ENCODE measurements at places on chromosomes 6 and 20. TPM values are rescaled to one million over a fixed set of nuclear protein-coding genes. Genes with fewer than 3 reads are reported as not detected.

Gene SNAP25
- not detected for total RNA-seq

Gene TCF19
- 13.9 TPM for total RNA-seq

Gene OOEP
- not detected for total RNA-seq

GRCh38 chr6:110491644-110492317 is 15.4 kb upstream of the SLC22A16 start:
- no peaks in the 10 kb centered on the region for H3K36me3 ChIP-seq
- H3K4me3 ChIP-seq, result no peak overlapping the region
- H3K27me3 ChIP-seq, result no peaks in the 10 kb centered on the region

DNA sequence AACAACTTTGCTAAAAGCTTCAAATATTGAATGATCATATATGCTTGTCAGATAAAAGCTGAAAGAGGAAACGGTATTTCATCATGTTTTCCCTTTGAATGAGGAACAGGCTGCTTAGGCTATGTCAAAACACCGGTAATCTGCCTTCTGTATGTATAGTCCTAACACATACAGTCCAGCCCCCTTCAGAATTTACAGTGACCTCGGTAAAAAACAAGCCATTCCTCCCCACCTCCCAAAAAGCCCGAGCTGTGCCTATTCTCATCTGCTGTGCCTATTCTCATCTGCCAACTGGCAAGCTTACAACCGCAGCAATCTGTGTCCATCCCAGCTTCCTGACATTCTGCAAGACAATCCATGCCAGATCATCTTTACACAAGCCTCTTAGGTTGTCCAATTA is 26.8 kb upstream of the UBE2J1 start:
- no peak overlapping the region for H3K27ac ChIP-seq
- H3K4me1 ChIP-seq, result no peaks in the 10 kb centered on the region
- peak; percentile 47 for DNase-seq
- no peak overlapping the region for H3K4me3 ChIP-seq
- no peaks in the 10 kb centered on the region for H3K27me3 ChIP-seq
- H3K36me3 ChIP-seq, result no peaks in the 10 kb centered on the region

DNA sequence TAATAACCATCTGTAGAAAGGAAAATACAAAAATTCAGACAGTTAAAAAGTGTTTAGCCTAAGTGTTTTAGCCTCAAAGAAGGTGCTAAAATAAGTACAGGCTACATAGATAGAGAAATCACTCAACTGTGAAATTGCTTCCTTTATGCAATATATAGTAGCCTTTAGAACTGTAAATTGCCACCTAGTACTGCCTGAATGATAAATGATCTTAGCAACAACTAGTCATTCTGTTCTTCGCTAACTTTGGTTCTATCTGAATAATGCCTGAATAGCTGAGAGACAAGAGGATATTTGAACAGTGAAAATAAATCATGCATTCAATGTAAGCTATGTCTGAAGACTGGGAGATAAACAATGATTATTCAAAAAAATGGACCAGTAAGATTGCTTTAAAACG is 603.3 kb upstream of the PTCHD4 start:
- no peaks in the 10 kb centered on the region for H3K27me3 ChIP-seq
- H3K27ac ChIP-seq, result no peak overlapping the region
- no peak overlapping the region for H3K4me3 ChIP-seq
- peak; percentile 52 for DNase-seq
- peaks cover 23% of the 10 kb centered on the region for H3K4me1 ChIP-seq

DNA sequence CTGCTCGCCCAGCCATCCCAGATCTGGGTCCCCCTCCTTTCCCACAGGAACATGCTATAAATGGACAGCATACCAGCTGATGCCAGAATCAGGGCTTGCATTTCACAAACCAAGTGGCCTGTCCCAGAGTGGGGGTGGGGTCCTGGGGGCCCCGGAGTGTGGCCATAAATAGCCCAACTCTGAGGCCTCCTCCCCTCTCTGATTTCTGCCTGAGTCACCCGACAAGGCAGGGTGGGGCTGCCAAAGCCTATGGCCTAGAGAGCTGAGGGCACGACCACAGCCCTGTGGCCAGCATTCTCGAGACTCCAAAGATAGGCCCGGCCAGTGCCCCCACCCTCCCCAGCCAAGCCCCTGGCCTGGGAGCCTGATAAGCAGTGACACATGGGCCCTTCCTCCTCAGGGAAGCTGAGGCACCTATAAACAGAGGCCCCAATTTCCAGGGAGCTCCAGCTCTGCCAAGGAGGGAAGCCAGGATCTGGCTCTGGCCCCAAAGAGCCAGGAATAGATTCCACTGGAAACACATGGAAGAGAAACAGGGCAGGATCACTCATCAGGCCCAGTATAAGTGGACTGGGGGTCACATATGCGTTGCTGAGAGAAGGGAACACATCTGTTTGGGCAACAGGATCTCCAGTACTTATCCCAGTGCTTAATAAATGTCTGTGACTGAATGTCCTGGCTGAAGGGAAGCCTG is 20.3 kb downstream of the SNTA1 start:
- no peak overlapping the region for H3K4me3 ChIP-seq
- DNase-seq, result no peak
- no peak overlapping the region for H3K27ac ChIP-seq
- H3K4me1 ChIP-seq, result no peaks in the 10 kb centered on the region
- H3K36me3 ChIP-seq, result 0 out of 2 replicates have a peak, but pooled peaks cover 6% of the 10 kb centered on the region
- H3K27me3 ChIP-seq, result no peaks in the 10 kb centered on the region

GRCh38 chr6:12058172-12058961 is 46.3 kb downstream of the HIVEP1 start:
- H3K36me3 ChIP-seq, result no peaks in the 10 kb centered on the region
- peak overlapping the region; percentile 14 for H3K4me3 ChIP-seq
- no peaks in the 10 kb centered on the region for H3K27me3 ChIP-seq

DNA sequence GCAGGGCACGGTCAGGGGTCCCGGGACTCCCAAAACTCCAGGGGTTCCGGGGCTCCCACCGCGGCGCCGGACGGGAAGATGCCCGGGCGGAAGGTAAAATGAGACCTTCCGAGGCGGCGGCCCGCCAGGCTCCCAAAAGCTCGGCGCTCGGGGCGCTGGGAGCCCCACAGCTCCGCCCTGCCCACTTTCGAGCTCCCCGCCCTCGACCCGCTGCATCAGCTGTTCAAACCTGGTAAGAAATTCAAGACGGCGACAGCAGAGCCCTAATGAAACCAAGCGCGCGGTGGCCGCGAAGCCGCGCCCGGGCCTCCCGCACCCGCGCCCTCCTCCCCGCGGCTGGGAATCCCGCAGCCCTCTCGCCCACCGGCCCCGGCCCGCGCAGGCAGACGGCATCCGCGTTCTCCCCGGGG is 369 bp downstream of the SLC4A11 start:
- peak; percentile 86 for DNase-seq
- no peak overlapping the region for H3K27ac ChIP-seq
- peaks cover 14% of the 10 kb centered on the region for H3K4me1 ChIP-seq
- no peaks in the 10 kb centered on the region for H3K36me3 ChIP-seq

GRCh38 chr6:105227295-105227767 is 47.5 kb upstream of the POPDC3 start:
- H3K36me3 ChIP-seq, result no peaks in the 10 kb centered on the region
- H3K27ac ChIP-seq, result no peak overlapping the region
- no peak overlapping the region for H3K4me3 ChIP-seq
- DNase-seq, result no peak
- H3K27me3 ChIP-seq, result no peaks in the 10 kb centered on the region

All from Karpas-422 (cell line).